ENCODE measurements at places on chromosomes 1 and 21.

DNA sequence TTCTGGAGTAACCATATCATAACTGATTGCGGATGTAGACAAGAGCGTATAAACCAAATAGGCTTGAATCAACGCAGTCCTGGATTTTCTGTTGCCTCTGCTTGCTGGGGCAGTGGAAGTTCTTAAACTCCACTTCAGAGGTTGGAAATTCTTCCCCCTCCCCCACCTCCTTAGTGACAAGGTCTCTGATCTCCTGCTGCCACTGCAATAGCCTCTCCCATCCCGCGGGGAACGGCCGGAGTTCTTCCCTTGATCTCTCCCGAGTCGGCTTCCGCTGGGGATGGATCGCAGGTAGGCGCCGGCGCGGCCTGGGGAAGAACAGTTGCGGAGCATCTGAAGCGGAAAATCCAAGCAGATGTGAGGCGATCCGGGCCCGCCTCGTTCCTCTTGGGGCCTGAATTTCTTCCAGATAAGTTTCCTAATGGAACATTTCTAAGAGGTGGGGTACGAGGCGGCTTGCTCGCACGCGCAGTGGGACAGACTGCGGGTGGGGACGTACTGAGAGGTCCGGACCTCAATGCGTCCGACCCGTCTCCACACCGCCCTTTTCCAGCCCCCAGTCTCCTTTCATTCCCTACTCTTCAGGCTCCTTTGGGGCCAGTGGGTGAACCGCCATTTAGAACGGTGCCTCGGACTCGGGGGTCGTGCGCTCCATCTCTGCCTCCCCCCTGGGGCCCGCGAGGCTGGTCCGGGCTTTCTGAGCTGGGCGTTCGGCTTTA is 3.1 kb upstream of the SIM2 start:
- no peak for DNase-seq

DNA sequence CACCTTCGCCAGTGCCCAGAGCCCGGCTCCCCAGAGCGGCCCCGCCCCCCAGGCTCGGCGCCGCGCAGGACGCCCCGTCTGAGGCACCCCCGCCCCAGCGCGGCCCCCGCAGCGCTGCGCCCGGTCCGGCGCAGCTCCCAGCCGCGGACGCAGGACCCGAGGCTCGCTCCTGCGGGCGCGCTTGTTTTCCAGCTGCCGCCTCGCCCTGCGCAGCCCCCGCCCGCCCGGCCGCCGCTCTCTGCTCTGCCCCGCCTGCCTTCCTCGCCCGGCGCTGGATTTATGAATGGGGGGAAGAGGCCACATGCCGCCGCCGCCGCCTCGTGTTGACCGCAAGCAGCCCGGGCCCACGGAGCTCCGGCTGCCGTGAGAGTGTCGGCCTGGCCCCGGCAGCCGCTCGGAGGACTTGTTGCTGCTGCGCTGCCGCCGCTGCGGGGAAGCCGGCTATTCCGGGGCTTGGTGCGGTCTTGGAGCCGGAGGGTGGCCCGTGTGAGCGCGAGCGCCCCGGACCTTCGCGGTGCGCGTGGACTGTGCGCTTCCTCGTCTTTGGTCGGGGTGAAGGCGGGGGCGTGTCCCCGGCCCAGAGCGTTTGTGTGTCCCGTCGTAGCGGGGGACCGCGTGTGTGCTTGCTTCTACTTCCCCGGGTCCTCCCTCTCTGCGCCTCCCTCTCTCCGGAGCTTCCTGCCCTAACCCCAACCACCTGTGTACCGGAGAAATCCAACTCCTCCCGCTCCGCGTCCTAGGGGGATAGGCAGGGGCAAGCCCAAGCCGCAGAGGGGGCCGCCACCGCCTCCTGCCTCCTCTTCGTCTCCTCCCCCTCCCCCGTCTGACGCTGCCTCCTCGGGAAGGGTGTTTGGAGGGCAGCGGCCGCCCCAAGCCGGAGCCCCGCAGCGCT is 736 bp downstream of the KCNC4 start:
- DNase-seq, result peak; percentile 35

DNA sequence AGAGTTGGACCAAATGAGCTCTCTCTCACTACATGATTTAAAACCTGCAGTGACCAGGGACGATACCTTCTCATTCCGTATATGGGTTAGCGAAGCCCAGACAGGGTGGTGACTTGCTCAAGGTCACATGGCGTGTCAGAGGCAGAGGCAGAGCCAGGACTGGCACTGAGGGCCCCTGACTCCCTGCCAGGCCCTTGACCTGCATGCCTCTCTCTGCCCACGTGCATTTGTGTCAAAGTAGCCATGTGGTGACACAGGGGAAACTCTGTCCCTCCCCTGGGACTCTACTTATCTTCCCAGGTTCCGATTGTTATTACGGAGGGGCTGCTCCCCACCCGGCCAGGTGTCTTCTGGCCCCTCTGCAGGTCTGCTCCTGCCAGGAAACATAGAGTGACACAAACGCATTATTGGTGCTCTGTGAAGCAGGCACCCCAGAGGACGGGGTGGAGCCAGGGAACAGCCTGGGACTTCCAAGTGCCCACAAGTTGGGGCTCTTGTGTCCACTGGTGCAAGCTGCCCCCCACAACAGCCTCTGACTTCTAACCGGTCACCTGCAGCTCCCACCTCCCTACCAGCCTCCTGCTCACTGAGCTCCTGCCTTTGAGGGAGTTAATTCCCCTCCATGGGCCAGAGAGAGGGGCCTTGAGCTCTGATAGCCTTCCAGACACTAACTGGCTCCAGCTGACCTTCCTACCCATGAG is 7.3 kb upstream of the TINAGL1 start:
- DNase-seq, result no peak

DNA sequence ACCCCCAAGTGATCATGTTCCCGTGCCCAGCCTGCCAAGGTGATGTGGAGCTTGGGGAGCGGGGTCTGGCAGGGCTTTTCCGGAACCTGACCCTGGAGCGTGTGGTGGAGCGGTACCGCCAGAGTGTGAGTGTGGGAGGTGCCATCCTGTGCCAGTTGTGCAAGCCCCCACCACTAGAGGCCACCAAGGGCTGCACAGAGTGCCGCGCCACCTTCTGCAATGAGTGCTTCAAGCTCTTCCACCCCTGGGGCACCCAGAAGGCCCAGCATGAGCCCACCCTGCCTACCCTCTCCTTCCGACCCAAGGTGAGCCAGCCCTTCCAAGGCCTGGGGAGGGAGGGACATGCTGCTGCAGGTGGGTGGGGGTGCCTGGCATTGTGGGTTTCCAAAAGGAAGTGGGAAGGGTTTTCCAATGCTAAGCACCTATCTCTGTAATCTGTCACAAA is 2.3 kb downstream of the TRIM46 start:
- DNase-seq, result no peak

DNA sequence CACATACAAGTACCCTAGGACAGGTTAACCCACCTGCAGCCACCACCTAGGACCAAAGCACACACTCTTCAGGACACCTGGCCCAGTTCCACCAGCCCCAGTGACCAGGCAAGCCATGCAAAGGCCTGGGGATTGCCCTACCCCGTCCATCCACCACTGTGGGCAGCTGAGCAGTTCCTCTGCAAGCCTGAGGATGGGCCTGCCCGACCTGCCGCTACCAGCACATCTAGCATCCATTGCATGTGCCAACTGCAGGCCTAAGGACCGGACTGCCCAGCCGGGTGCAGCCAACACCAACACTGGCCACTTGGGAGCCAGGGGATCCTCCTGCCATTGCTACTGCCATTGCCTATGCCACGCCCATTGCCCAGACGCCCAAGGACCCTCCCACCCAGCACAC is 558.3 kb downstream of the SMYD3 start:
- no peak for DNase-seq

DNA sequence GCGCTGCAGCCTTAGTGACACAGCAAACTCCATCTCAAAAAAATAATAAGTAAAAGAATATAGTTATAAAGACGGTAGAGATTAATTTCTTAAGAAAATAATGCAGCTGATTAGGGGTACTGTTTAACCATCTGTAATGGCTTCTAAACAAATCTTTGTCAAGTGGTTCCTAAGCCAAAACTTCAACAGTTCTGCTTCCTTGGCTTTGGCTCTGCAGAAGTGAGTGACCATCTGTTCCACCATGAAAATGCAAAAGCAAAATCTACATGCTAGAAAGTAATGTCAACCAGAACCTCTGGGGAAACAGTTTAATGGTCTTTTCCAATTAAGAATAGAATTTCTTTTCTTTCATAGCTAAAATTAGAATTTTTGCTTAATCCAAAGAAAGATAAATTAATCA is 8.3 kb upstream of the SH2D5 start:
- DNase-seq, result no peak

- peak; percentile 11 for DNase-seq
Measured at GRCh38 chr1:240967070-240967724, 355.2 kb upstream of the GREM2 start.

GRCh38 chr1:50531027-50531426 is 107.8 kb upstream of the DMRTA2 start:
- no peak for DNase-seq

DNA sequence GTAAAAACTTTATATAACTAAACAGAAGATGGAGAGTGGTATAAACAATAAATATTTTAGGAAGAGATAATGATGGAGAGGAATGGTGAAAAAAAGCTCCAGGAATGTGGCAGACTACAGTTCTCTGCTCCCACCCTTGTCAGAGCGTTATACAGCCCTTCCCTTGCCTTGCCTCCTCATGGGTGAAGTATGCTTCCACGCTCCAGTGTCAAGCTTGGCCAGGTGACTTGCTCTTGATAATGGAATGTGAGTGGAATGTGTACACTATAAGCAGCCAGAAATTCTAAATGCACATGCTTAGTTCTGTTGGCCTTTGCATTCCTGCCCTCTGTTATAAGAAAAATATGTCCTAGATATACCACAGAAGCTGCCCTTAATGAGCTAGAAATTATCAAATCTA is 24.7 kb upstream of the POGK start:
- DNase-seq, result no peak

DNA sequence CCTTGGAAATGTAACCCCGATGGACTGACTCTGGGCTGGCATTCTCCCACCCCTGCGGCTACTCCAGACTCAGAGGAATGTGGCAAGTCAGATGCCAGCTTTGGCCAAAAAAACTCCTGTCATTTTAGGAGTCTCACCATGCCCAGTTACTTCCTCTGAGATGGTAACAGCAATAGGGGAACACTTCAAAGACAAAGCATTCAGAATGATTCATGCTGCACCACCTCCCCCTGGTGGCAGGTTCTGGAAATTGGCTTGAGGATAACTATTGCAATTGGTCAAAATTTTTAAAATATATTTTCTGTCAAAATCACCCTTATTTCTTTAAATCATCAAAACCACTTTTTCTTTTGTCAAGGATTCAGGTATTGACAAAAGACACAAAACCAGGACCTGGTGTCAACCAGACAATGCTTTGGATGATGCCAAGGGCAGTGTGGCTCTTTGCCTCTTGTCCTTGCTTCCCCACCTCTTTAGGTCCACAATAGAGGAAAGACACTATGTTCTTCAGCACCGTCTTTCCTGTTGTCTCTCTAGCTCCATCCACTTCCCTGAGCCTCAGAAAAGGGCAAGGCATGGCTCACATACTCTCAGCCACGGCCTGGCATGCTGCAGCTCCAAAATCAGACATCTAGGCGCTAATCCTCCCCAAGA is 9.9 kb upstream of the CDCA8 start:
- DNase-seq, result peak; percentile 59

GRCh38 chr1:61080413-61081143 is 1.8 kb upstream of the NFIA start:
- no peak for DNase-seq

DNA sequence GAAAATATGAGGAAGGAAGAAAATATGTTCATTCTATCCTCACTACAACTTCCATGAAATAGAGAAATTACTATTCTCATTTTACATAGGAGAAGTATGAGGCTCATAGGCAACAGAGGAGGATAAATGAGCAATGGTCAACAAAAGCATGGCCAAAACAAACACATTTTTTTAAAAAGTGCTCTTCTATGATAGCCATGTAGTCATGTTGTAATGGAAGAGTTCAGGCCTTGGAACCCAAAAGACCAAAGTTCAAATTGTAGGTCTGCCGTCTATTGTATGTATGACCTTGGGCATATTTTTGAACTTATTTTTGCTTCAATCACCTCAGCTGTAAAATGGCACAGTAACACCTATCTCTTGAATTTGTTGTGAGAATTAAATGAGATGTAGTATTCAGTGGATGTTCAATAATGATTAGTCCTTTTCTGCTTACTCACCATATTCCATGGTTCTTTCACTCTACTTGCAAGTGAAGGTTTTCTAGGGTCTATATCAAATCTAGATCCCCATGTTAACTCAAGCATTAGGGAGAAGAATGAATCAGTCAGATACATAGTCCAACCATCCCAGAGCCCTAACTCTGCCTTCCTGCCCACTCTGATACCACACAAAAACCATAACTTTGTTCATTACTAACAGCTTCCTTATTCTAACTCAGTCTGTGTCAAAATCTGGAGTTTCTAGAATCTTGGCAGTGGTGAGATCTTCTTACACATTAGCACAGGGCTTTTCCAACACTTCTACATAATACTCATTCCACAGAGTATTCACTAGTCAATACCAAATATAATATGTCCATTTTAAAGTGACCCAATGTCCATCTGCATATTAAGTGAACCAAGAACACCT is 353.2 kb downstream of the PLPP3 start:
- no peak for DNase-seq

- no peak for DNase-seq
Measured at GRCh38 chr21:36425286-36425685, 40.1 kb downstream of the CHAF1B start.

DNA sequence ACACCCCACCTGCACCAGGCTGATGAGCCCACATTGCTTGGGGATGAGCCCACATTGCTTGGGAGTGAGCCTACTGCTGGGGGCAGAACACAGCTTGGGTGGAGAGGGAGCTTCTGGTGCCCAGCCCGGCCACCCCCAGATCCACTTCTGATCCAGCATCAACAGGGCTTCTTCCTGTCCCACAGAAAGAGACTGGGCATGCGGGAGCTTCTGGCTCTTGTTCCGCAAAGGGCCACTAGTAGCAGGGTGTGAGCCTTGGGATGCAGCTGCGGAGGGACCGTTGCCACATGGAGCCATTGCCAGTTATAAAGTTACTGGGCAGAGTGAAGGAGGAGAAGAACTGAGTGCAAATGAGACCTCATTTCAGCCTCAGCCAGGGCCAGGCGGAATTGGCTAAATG is 36.3 kb downstream of the PKP1 start:
- DNase-seq, result no peak

DNA sequence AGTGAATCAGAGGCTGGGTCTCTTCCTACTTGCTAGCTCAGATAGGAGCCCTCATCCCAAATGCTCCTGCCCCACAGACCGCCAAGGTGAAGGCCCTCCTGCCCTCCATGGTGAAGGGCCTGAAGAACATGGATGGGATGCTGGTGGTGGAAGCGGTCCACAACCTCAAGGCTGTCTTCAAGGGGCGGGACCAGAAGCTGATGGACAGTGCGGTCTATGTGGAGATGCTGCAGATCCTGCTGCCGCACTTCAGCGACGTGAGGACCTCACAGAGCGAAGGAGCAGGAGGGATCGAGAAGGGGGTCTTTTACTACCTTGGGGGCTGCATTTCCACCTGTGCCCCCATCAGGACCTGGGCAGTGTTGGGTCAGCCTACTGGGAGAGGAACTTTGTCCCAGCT is 14.6 kb upstream of the TTC4 start:
- DNase-seq, result no peak
